ENCODE measurements at places on chromosomes 11 and 22.

GRCh38 chr11:42036201-42036600 is 576.7 kb upstream of the LRRC4C start:
- DNase-seq, result no peak

DNA sequence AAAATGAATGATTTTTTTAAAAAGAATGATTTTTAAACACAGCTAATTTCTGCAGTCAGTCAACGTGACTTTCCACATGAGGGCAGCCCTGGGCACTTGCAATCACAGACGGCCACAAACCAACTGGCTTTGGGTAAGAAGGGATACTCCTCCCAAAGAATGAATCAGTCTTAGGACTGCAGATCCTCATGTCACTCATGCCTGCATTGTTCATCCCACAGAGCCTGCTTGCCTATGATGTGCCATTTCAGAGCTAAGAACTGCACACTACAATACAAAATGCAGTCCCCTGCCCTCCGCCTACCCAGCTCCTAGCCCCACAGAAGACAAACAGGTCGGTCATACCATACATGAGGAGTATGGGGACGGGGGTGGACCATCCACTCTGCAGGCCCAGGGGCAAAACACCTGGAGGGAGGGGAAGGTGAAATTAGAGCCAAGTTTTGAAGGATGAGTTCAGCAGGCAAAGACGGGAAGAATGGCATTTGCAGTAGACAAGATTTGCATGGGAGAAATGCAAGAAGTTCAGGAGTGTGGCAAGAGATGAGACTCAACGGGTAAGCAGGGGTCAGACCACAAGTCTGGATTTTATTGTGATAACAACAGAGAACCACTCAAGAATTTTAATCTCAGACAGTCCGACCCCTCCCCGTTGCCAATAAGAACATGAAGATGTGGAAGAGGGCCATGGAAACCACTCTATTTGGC is 24.7 kb downstream of the PACSIN2 start:
- no peak for DNase-seq

DNA sequence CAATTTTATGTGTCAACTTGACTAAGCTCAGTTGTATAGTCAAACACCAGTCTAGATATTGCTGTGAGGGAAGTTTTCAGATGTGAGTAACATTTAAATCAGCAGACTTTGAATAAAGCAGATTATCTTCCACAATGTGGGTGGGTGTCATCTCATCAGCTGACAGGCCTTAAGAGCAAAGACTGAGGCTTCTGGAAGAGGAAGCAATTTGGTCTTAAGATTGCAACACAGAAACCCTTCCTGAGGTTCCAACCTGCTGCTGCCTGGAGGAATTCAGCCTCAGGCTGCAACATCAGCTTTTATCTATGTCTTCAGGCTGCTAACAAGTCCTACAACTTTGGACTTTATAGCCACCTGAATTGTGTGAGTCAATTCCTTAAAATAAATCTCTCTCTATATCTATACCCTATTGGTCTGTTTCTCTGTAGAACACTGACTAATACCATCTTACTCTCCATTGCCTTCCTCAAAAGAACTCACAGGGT is 277.2 kb upstream of the PLET1 start:
- DNase-seq, result no peak

- no peak for DNase-seq
Measured at GRCh38 chr11:83195143-83195466, 1.6 kb downstream of the ANKRD42 start.

DNA sequence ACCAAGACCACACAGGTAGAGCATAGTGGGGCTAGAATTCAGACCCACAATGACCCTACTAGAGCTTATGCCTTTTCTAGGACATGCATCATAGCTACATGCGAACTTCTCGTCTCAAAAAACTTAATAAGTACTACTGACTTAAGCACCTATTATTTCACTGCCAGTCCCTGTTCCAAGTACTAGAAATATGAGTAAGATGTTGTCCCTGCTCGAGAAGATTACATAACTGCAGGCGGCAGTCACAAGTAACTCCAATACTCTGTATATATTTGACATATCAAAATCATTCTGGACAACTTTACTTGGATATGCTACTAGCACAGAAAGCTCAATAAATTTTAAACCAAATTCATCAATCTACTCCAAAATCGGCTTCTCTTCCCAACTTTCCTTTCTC is 235.0 kb downstream of the TTC28 start:
- DNase-seq, result no peak

DNA sequence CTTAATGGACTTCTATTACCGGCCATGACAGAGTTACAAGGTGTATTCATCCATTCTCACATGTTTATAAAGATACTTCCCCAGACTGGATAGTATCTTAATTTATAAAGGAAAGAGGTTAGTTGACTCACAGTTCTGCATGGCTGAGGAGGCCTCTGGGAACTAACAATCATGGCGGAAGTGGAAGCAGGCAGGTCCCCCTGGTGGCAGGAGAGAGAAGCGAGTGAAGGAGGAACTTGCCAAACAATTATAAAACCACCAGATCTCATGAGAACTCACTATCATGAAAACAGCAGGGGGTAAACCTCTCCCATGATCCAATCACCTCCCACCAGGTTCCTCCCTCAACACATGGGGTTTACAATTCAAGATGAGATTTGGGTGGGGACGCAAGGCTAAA is 170.0 kb upstream of the PDGFD start:
- no peak for DNase-seq

DNA sequence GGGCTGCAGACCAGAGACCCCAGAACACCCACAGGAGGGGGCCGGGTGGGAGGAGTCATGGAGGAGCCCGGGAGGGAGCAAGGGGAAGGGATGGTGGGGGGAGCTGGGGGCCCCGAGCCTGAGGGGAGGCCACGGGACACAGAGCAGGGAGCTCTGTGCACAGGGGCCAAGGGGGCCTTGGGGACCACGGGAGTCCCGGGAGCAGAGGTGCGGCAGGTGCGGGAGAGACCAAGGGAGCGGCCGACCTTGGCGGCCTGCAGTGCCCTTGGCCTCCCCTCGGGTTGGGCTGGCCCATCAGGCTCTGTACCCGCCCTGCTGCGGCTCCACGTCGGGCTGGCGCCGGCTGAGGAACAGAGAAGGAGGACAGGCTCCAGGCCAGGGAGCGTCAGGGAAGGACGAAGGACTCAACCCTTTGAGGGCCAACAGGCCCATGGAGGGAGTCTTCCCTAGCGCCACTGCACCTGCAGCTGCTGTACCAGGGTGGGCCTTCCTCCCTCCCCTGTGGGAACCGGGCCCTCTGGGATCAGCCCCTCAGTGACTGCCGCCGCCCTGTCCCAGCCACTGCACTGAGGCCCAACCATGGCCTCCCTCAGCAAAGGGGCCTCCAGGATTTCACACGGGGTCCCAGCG is 17.8 kb upstream of the BRSK2 start:
- DNase-seq, result no peak

DNA sequence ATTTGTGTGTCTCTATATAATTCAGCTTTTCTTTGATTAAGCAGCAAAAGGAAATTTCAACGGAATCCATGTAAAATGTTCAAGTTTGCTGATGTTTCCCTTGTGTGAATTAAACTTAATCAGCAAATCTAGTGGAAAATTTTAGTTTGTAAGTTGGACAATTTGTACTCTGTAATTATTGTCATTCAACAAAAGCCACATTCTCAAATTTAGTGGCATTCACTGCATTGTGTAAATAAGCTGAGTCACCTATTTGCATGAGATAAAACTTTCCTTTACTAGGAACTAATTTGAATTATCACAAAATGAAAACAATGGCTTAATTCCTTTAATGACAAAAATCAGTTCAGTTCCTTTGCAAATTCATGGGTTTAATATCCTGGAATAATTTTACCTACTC is 784.2 kb upstream of the CCDC179 start:
- no peak for DNase-seq

- peak; percentile 76 for DNase-seq
Measured at GRCh38 chr22:43388420-43388851, 23.4 kb upstream of the MPPED1 start.

- DNase-seq, result no peak
Measured at GRCh38 chr11:113242060-113242459, 72.3 kb upstream of the TTC12 start.

- no peak for DNase-seq
Measured at GRCh38 chr22:30547188-30547587, 647 bp upstream of the SEC14L6 start.

- no peak for DNase-seq
Measured at GRCh38 chr22:16838073-16838472, 12.9 kb upstream of the XKR3 start.

DNA sequence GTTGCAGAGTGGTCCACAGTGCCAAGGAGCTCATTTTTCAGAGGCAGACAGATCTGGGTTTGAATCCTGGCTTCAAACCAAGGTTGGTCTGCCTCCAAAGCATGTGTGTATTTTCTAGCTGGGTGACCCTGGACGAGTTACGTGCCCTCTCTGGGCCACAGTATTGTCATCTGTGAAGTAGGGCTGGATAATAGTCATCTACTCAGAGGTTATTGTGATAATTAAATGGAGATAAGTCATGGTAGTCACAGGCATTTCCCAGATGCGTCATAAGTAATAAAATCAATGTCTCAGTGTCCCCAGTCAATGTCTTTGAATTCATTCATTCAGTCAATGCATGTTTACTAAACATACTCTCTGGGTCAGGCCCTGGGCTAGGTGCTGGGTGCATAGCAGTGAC is 8.6 kb downstream of the OMP start:
- no peak for DNase-seq

DNA sequence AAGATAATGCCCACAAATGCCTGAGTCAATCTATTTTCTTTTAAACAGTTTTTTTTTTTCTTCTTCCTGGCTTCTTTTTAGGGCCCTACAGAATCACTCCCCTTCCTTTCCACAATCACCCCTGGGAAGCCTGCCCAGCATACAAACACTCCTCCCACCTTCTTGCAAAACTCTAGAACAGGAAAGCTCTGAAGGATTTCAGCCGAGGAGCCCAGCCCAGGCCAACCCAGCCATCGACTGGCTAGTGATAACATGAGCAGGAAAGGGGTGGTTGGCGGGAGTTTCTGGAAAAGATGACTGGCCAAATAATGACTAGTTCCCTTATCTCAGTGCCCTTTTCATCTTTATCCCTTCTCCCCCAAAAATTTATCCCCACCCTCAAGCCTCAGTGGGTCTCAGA is 68.2 kb downstream of the USP35 start:
- no peak for DNase-seq

DNA sequence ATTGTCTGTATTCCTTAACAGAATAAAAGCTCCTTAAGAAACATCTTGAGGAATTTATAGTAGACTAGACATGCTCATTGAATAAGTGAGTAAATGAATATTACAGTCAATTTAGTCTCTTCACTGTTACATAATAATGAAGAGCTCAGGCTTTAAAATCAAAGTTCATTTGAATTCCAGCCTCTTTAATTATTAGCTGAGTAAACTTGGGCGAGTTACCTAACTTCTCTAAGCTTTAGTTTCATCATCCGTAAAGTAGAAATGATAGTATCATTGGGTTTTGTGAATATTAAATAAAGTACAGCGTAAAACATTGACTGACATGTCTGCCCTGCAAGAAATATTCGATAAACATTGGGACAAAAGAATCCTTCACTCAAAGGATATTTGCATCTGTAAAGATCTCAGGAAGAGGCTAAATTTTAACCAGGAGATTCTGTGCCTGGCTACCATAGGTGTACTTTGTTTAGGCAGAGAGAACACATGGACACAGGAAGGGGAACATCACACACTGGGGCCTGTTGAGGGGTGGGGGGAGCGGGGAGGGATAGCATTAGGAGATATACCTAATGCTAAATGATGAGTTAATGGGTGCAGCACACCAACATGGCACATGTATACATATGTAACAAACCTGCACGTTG is 15.2 kb upstream of the BBOX1 start:
- no peak for DNase-seq

GRCh38 chr11:33635161-33635560 is 65.5 kb downstream of the C11orf91 start:
- DNase-seq, result no peak

GRCh38 chr11:1780700-1781592 is 17.2 kb upstream of the CTSD start:
- no peak for DNase-seq

- DNase-seq, result peak; percentile 44
Measured at GRCh38 chr11:68690671-68691401, 6.5 kb downstream of the GAL start.

DNA sequence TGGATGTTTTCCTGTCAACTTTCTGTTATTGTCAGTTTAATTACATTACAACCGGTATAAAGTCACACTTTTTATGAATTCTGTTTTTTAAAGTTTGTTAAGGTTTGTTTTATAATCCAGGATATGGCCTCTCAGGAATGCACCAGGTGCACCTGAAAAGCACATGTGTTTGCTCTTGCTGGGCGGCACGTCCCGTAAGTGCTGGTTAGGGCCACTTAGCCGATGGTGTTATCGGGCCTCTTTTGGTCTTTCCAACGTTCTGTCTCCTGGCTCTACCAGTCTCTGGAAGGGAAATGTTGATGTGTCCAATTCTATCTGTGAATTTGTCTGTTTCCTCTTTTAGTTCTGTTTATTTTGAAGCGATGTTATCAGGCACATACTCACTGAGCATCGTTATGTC is 695.7 kb downstream of the BRD1 start:
- DNase-seq, result no peak

- no peak for DNase-seq
Measured at GRCh38 chr11:1729692-1730011, 20.7 kb downstream of the IFITM10 start.

- no peak for DNase-seq
Measured at GRCh38 chr22:42752912-42753311, 32.2 kb upstream of the A4GALT start.
